ENCODE measurements at places on chromosomes 12 and 14. TPM values are rescaled to one million over a fixed set of nuclear protein-coding genes. Genes with fewer than 3 reads are reported as not detected.

DNA sequence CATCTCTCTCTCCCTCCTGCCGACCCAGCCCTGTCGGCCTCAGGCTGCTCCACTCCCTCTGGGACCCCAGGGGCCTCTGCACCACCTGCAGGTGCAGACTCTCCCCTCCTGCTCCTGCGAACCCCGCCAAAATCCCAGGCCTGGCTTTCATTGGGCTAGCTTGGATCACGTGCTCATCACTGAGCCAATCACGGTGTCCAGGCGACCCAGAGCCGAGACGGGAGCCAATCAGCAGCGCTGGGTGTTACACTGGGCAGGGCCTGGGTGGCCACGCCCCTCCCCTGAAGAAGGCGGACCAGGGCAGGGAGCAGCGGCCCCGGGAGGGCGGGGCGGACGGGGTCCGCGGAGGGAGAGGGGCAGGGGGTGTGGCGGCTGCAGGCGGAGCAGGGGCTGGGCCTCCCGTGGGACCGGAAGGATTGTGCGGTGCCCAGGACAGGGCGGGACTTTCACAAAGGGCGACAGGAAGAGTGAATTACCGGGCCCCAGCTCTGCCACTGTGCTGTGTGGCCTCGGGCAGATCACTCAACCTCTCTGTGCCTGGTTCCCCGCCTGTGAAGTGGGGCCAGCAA, 66.6 kb upstream of the FBRSL1 start:
- no peak for DNase-seq

OR6C2 gene
- not detected for total RNA-seq

KRT73 gene
- total RNA-seq = not detected

DNA sequence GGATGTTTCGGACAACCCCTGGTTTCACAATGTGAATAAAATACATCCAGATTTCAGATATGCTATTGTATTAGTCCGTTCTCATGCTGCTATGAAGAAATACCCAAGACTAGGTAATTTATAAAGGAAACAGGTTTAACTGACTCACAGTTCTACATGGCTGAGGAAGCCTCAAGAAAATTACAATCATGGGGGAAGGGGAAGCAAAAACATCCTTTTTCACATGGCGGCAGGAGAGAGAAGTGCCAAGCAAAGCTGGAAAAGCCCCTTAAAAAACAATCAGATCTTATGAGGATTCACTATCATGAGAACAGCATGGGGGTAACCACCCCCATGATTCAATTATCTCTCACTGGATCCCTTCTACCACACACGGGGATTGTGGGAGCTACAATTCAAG, 451.7 kb downstream of the MDGA2 start:
- DNase-seq = no peak

- DNase-seq = no peak
These were observed 1.1 kb upstream of the MYO1A start for GRCh38 chr12:57051011-57051410.

- no peak for DNase-seq
These were observed 62.8 kb downstream of the PPP2R5C start for GRCh38 chr14:101824339-101824727.
